ENCODE measurements at places on chromosomes 2 and 18.
A peak's percentile ranks its signal among the peaks of the same experiment; 100 is the strongest.

DNA sequence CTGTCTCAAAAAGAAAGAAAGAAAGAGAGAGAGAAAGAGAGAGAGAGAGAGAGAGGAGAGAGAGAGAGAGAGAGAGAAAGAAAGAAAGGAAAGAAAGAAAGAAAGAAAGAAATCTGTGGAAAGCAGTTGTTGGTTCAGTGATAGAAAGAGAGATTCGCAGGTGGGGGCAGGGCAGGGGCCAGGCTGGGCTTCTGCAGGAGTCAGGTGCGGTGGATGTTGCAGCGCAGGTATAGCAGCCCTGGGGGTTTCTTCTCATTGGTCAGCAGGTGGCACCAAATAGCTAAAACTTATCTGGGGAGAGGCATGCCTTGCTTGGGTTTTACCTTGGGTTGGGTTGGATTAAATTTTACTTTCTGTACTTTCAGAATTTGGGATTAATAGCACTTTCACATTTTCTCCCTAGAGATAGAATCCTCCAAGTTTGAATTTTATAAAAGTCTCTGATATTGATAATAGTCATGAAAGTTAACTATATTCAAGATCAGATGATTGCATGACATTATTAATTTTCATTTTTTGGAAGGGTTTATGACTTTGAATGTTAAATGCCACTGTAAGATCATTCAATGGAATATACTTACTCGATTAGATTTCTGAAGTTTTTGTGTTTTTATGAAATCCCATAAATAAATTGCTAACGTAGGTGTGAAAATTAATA lies 66.6 kb downstream of the SPTBN1 start:
- no peak for DNase-seq

DNA sequence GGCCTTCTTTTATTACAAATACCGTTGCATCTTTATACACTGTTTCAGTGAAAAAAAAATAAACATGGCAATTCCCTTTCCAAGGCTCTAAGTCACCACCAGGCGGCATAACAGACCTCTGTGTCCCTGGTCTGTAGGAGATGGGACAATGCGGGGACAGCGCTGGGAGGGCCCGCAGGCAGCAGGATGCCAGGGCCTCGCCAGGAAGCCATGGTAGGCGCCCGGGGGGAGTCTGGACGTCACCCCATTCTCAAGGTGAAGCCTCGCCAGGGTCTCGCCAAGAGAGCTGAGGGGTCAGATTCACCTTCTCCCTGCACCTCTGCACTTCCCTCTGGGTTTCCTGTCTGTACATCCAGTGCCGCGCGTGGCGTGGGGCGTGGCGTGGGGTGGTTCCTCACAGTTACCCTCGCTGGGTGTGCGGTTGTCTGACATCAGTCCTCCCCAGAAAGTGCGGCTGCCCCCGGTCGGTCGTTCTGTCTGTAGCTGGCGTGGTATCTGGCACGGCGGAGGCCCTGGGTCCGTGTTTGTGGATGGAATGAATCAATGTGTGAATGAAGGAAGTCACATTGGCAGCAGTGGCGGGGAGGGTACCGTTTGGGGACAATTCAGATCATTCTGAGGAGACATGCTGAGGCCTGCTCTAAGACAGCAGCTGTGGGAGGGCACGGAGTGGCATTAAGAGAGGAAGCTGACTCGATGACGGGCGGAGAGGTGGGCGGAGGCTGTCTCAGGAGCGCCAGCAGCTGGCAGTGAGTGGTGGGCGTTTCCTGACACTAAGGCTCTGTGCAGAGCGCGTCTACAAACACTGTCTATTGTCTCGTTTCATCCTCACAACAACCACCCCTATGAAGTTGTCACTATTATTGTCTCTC lies 46.0 kb downstream of the LRRFIP1 start:
- DNase-seq: peak; percentile 79

DNA sequence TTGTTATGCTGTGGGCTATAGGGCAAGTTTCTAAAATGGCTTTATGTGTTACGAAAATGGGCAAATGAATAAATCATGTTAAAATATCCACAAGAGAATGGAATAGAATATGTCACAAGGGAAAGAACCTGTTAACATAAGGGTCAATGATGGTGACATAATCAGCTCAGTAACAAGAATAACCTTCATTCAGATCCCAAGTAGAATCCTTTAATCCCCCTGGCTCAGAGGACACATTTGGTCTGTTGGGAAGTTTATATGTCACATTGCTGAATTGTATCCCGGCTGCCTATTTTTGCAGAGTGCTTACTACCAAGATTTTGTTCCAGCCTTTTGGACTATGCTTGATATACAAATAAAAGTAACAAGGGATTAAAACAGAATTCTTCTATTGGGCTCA lies 13.1 kb upstream of the LGALSL start:
- DNase-seq: no peak

DNA sequence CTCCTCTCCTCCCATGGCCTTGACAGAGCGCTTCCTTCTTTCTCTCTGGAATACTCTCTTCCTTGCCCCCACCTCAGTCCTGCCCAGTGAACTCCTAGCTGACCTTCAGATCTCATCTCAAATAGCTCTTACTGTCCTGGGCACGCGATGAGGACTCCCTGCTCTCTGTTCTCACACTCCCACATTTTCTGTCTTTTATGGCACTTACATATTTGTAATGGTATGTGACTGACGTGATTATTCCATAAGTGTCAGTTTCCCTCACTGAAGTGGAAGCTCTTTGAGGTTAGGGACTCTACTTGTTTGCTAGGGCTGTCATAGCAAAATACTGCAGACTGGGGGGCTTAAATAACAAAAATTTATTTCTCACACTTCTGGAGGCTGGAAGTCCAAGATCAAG lies 1.7 kb upstream of the DYSF start:
- DNase-seq: no peak

DNA sequence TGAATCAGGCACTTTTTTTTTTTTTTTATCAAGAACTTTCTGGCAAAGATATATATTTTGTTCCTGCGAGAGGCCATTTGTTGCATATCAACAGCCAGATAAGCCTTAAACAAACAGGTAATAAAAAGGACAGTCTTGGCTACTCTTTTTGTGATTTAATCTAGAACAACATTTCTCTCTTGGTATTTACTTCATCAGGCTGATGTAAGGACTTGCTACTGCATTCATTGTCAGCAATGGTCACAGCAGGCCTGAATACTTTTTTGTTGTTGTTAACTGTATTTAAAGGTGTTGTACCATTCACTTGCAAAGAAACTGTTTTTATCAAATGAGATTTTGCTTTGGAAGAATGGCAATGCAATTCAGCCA lies 683.8 kb downstream of the IRS1 start:
- no peak for DNase-seq

DNA sequence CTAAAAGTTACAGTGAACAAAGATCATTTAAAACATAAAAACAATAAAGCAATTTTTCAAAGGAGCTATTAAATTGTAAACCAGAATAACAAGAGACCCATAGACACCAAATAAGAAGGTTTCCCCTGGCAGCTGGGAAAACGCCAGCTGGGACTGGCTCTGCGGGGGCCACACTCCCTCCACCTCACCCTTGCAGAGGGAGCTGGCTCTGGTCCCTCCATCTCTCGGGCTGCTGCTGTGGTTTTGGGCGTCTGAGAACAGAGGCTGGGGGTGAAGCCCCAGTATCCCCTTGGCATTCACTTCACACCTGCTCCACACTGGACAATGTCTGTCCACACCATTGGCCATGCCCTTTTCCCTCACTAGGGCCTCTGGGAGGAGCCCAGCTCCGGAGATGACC lies 62.1 kb upstream of the OTOS start:
- DNase-seq: peak; percentile 18

DNA sequence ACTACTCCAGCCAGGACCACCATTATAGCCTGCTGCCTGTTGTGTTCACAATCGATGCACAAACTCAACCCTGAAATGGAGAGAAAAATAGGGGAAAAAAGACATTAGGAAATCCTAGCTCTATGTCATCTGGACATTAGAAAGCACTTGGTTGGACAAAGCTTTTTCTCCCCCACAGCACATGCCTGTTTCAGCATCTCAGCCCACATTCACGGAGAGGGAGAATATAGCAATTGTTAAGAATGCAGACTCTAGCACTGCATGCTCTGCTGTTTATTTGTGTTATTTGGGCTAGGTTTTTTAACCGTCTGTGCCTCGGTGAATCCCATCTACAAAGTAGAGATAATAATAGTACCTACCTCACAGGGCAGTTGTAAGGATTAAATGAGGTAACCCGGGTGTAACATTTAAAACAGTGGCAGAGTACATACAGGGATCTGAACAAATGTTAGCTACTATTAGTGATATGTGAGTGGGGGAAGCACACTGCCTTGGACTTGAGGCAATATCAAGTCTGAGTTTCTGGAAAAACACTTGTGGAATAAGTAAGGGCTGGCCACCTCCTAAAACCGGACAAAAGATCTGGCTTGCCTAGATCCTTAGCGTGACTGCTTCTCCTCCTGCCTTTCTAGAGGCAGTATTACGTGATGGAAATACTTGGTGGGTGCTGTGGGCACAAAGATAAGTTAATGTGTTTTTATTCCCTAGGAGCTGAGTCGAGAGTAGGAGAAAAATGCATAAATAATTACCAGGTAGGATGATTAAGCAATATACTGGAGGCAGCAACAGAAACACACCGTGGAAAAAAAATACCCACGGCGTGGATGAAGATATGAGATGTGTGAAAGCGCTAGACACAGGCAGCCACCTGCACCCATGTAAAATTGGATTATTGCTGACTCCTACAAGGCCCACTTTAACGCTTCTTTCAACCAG lies 1.0 kb upstream of the PPP1CB start:
- DNase-seq: peak; percentile 71

DNA sequence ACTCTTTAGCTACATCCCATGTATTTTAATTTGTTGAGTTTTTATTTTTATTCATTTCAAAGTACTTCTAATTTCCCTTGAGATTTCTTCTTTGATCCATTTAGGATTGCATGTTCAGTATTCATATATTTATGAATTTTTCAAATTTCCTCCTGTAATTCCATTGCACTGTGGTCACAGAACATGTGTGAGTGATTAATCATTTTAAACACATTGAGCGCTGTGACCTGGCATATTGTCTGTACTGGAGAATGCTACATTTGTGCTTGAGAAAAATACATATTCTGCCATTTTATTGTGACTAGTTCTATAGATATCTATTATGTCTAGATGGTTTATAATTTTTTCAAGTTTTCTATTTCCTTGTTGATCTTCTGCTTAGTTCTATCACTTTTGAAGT lies 353.7 kb downstream of the RAD51AP2 start:
- DNase-seq: no peak

DNA sequence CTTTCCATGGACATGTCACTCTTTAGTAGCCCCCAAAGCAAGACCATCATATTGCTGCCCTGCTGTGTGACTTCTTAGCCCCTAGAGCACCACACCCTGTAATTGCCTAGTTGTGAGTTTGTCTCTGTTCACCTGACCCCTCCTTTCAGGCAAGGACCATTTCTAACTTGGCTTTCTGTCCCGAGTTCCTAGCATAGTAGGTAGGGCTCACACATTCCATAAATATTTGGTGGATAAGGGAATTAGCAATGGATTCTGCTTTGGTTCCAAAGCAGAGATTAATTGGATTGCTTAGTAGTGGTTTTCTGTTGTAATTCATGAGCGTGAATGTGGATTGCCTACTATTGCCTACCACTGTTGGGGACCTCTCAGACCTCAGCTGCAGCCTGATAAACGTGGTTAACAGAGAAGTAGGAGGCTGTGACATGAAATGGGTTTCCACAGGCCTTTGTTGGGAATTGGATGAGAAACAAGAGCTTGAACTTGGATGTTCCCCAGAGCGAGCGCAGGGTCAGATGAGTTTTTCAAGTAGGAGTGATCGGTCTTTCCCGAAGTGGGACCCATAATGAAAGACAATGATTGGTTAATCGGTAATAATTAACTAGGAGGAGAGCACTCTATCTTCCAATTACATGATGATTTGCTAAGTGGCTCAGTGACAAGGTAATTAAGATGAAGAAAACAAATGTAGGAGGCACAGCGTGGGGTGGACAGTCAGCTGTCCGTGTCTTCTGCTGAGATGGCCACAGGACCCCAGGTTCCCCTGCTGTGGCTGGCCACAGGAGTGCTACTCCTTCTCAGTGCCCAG lies 13.4 kb upstream of the UGT1A1 start:
- DNase-seq: no peak

- DNase-seq: no peak
Measured at GRCh38 chr2:36486521-36487044, 111.4 kb downstream of the FEZ2 start.

DNA sequence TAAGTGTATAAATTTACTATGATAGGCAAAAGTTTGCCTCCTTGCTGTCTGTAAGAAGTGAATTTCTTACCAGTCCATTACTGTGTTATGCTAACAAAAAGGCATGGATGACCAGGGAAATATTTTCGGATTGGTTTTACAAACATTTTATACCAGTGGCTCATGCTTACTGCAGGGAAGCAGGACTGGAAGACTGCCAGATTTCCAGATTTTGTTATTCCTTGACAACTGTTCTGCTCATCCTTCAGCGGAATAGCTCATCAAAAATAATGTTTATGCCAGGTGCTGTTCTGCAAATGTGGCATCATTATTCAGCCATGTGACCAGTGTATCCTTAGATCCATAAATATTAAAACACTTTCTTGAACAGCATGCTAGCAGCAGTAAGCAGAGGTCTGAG lies 40.4 kb upstream of the NETO1 start:
- DNase-seq: no peak

GRCh38 chr2:28649481-28650265 lies 102.0 kb upstream of the PPP1CB start:
- peak; percentile 24 for DNase-seq

DNA sequence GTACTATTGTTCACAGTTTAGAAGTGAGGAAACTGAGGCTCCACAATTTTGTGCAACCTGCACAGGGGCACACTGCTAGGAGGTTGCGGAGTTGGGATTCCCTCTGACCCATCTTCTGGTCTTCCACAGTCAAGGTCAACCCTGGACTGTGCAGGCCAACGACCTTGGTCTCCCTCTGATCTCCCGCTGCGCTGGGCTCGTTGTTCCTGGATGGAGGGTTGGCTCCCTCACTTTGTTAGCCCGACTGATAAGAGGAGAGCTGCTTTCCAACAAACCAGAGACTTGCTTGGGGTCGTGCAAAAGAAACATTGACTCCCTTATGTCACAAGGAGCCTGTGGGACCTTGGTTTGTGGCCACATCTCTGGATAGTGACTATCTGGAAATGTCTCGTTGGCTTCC lies 187.6 kb downstream of the MYCN start:
- DNase-seq: no peak

DNA sequence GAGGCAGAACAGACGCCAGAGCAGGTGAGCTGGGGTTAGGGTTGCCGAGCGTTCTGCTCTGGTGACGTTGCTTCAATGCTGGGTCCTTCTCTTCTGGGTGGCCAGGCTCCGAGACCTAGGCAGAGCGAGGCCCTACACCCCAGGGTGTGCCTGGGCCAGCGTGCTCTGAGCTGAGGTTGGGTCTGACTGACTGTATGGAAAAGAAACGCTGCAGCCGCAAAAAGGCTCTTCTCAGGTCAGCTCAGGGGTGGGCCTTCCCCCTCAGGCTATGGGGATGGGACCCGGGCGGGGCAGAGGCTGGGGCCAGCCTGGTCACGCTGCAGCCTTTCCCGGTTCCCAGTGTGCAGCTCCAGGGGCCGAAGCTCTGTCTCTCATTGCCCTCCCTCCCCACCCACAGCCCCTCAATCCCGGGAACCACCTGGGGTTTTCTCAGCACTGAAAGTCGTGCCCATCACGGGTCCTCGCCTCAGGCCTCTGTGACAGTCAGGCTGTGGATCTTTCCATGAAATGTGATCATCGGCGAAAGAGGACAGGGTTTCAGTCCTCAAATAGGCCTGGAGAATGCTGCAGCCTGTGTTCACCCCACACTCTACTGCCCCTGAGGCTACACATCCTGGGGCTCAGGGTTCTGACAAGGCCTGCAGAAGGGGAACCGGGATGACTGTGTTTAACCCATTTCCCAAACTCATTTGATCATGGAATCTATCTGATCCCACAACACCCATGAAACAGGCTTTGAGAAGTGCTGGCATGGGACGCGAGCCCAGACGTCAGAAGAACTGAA lies 19.4 kb downstream of the CYP26B1 start:
- peak; percentile 18 for DNase-seq

Data from sigmoid colon (tissue), 7 donors.